Activated CD4-positive, alpha-beta memory T cell treated with anti-CD3 and anti-CD28 coated beads, Interleukin-2, amount 10 ng/mL, durations not matched to agents 7 days and 5 days (primary cell): ENCODE measurements at places on chromosomes 1 and 21.

GRCh38 chr1:209116705-209117104, 466.8 kb upstream of the CAMK1G start:
- no peak for DNase-seq

- DNase-seq = no peak
Observed at GRCh38 chr1:31791131-31791858, 24.5 kb downstream of the SPOCD1 start.

GRCh38 chr1:188089461-188089860, 1260.7 kb downstream of the PLA2G4A start:
- DNase-seq = no peak

DNA sequence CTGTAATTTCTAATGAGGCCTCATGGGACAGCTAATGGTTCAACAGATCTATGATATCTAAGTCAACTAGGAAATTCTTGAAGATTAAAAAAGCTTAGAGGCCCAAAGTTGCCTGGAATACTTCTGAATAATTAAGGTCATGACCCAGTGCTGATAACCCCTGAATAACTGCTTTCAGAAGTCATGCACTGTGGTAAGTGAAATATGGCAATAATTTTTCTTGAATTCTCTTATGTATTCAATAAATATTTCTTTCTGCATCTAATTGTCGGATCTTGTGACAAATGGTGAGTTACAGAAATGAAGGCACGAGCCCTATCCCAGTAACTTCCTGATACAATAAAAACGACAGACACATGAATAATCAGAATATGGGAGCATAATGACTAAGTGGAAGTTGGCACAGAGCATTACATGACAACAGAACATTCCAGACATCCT, 219.3 kb upstream of the GREM2 start:
- no peak for DNase-seq

GRCh38 chr1:218813237-218813636, 360.4 kb upstream of the LYPLAL1 start:
- no peak for DNase-seq

DNA sequence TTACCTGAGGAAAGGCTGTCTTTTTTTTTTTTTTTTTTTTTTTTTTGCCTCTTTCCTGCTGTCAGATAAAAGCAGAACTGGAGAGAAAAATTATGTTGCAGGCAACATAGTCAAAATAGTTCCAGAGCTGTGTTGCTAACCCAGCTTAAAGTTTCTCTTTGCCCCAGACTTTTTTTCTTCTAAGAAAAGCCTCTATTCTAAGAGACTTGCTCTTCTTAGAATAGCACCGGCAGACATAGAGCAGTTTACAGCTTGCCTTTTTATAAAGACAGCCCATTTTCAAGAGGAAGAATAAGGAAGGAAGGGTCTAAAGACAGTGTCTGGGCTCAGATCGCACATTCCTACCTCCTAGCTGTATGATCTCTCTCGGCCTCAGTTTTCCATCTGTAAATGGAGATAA, 88.7 kb downstream of the TENT5C start:
- no peak for DNase-seq

GRCh38 chr1:176222196-176222595, 15.1 kb upstream of the COP1 start:
- no peak for DNase-seq

DNA sequence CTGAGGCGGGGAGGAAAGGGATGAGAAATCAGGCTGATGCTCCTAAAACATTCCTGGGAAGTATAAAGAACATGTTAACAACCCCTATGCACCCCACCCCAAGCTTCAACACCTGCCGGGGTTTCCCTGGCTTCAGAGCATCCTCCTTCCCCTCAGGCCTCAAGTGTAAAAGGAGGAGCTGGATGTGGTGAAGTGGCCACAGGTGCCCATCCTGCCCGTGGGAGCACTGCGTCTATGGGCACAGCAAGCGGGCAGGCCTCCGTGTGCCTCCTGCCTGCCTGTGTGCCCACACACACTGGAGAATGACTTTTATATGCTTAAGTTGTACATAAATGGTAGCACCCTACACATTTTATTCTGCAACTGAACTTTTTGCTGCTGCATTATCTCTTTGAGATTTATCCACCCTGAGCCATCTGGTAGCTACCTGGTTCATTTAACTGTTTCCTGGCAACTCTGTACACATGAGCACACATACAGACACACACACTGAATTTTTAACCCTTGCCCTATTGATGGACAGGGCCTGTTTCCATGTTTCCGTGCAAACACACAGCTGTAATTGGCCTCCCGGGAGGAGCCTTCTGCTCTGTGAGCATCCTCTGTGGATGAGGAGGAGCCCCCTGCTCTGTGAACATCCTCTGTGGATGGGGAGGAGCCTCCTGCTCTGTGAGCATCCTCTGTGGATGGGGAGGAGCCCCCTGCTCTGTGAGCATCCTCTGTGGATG, 13.4 kb upstream of the FTCD start:
- no peak for DNase-seq

- DNase-seq = no peak
Observed at GRCh38 chr1:23646091-23646490, 45.5 kb upstream of the RPL11 start.

- no peak for DNase-seq
Observed at GRCh38 chr1:59066236-59066635, 230.7 kb upstream of the FGGY start.

- DNase-seq = no peak
Observed at GRCh38 chr1:150256198-150256553, 1.4 kb upstream of the CA14 start.

- no peak for DNase-seq
Observed at GRCh38 chr1:109488201-109488600, 4.5 kb downstream of the ATXN7L2 start.

- no peak for DNase-seq
Observed at GRCh38 chr1:162719678-162720077, 70.8 kb upstream of the HSD17B7 start.

- DNase-seq = no peak
Observed at GRCh38 chr1:153000294-153000693, 1.3 kb upstream of the SPRR3 start.

- DNase-seq = no peak
Observed at GRCh38 chr1:1135339-1136136, 19.6 kb upstream of the C1orf159 start.

- DNase-seq = no peak
Observed at GRCh38 chr1:17296086-17296485, 11.9 kb upstream of the PADI4 start.

DNA sequence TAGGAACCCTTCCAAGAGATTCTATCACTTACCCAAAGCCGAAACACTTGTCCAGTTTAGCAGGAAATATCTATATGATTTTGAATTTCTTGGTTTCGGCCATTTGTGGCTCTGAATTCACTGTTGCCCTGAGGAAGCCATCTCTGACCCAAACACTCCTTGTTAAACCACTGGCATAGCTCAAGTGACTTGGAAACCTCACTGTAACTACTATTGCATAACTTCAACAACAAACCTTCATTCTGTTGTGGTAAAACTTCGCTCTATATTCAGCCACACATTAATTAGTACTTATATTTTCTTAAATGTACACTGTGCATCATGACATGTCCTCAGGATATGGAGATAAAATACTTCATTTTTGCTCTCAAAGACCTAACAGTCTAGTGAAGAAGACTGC, 63.2 kb downstream of the ST6GALNAC3 start:
- DNase-seq = no peak

DNA sequence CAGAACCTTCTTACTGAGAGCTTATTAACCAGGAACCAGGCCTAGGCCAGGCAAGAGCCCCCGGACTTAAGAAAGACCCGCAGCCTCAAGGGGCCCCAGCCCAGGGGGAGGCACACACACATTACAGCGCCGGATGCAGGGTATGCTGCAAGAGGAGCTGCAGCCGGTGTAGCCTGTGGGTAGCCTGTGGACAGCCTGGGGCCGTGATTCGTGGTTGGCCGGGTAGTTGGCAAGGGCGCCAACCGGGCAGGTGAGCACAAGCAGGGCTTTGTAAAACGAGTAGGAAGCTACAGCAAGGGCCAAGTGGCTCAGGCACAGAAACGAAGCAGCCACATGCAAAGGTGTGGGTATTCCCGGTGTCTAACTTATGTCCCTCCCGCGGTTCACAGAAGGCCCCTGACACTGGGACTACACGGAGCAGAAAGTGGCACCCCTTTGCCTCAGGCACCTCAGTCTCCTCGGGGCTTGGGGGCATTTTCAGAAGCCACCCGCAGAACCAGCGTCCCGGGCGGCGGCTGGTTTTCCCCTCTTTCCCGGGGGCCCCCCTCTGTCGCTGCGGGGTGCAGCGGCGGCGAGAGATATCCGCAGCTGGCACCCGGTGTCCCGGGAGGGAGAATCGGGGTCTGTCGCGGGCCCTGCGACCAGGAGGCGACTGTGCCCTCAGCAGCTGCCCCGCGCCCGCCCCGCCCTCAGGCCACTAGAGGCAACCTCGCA, 40.8 kb downstream of the KIAA1614 start:
- no peak for DNase-seq

GRCh38 chr1:100866041-100866900, 28.4 kb downstream of the EXTL2 start:
- no peak for DNase-seq

DNA sequence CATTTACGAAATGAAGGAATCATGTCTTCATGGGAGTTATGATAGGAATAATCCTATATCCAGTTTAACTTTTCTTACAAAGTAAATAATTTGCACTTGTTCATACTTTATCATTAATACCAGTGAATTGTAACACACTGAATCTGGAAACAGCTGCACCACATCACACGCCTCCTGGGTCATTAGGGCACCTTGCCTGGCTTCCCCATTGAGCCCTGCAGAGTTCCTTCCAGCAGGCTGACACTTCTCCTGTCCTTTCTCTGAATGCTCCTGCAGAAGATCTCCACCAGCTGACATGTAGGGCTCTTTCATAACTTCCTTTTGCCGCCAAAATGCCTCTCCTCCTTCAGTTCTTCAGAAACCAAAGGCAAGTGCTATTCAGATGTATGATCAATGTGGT, 201.1 kb downstream of the DAB1 start:
- no peak for DNase-seq

- no peak for DNase-seq
Observed at GRCh38 chr1:39835110-39835509, 46.4 kb upstream of the BMP8B start.

DNA sequence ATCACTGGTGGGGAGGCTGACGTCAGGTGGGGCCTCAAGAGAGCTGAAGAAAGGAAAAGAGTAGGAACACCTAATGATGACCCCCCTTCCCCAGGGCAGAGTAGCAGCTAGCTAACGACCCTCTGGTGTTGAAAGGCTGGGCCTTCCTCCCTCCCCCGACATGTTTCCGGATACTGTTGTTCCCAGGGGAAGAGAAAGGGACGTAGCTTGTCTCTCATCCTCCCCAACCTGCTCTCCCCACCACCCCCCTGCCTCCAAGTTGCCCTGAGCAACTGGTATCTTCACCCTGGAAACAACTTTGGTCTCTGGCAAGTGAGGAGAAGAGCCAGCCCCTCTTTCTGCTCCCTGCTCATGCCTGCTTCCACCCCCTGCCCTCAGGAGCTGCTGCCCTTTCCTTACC, 2.4 kb downstream of the SEMA6C start:
- no peak for DNase-seq

DNA sequence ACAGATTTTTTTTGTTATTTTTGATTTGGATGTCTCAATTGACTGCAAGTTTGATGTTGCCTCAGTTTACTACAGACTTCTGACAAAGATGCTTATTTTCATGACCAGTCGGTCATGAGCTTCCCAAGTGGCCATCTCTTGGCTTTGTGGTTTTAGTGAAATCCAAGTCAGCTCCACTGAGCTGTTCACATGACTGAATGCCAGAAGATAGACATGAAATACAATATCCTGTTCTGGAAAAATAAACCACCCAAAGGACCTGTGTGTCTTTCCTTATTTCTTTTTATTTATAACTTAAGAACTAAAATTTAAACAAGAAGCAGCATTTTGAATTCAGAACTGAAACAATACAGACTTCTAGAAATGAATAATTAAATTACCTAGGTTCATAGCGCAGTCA, 89.3 kb downstream of the HMCN1 start:
- no peak for DNase-seq

GRCh38 chr1:64775113-64775512, 30.2 kb downstream of the RAVER2 start:
- DNase-seq = no peak

DNA sequence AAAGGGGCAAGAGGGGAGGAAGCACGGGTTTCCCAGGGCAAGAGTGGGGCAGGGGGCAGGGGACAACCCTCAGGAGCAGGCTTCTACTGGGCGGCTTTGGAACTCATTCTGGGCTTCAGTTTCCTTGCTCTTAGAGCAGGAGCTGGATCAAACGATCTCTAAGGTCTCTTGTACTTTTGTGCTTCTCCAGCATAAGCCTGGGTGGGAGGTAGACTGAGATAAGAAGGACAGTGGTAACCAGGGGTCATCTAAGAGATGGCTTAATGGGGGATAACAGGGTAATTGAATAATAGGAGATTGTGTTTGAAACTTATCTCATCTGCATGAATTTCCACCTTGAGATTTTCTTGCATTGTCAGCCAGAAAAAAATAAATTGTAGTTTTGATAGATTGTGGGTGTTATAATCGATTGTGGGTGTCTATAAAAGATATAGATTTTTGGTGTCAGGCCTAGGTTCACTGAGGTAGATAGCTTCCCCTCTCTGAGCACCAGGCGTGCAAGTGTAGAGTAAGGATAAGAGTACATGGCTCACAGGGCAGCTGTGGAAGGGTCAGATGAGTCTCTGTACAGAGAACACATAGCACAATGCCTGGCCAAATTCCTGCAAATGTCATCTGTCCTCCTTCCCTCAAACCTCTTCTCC, 68.0 kb downstream of the CD58 start:
- DNase-seq = no peak

DNA sequence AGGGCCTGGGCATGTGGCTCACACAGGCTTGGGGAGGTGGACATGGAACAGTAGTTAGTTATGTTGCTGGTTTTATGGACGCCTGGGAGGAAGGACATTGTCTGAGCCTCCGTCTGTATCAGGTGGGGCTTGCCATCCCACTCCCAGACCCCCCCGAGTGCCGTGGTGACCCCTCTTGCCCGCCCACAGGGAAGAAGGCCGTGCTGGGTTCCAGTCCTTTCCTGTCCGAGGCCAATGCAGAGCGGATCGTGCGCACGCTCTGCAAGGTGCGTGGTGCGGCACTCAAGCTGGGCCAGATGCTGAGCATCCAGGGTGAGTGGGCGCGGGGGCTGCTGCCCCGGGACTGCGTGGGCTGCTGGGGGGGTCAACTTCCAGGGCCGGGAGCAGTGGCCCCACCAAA, 41.7 kb downstream of the COQ8A start:
- DNase-seq = no peak

- DNase-seq = no peak
Observed at GRCh38 chr1:47759936-47760629, 237.1 kb downstream of the TRABD2B start.

GRCh38 chr1:101484689-101485338, 248.0 kb downstream of the S1PR1 start:
- DNase-seq = no peak
